Right cardiac atrium (tissue), 5 donors: ENCODE measurements at places on chromosomes 6 and 20.

DNA sequence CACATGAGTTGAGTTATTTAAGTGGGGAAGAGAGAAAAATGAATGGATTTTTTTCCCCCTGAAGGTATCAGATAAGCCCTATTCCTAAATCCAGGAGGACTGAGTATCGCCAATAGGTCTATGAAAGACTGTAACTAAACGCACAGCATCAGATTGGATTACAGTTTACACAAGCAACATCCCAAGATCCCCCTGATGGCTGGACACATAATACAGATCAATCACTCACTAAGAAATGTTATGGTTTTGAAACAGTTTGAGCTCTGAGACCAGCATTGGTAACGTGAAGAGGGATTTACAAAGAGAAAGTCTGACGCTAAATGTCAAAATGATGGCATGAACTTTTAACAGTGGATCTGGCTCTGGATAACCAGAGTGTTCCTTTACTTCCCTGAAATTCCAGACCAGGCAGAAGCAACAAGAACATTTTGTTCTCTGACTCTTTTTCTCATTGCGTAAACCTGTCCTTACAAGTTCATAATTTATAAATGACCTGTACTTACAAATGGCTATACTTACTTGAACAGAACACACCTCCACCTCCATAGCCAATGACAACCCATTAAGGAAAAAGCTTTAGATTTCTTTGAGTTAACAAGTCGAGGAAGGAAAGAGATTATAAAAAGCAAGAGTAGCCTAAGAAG, 131.8 kb upstream of the BEND3 start:
- DNase-seq = no peak

- no peak for DNase-seq
Measured at GRCh38 chr6:28490205-28490890, 25.2 kb downstream of the GPX6 start.

- DNase-seq = no peak
Measured at GRCh38 chr6:35085359-35086281, 55.5 kb downstream of the TCP11 start.

- DNase-seq = no peak
Measured at GRCh38 chr6:113359155-113360140, 497.7 kb upstream of the MARCKS start.

GRCh38 chr20:46993465-46994095, 98.9 kb downstream of the EYA2 start:
- DNase-seq = no peak

DNA sequence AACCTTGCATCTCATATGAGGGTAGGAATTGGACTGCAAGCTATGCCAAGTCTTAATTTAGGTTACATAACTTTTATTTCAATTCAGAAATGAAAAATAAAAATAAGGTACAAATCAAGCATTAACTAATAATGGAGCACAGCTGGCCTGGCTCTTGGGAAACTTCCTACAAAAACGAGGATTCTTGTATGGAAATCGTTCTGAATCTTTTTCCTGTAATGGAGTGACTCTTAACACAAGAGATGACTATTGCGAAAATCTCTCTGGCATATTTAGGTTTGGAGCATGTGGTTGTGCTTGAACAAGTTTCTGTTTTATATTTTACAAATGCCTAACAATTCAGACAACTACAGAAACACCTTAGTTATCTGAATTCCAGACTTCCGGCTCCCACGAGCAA, 34.0 kb upstream of the PI16 start:
- no peak for DNase-seq

- no peak for DNase-seq
Measured at GRCh38 chr20:34375977-34376430, 12.9 kb downstream of the ITCH start.

GRCh38 chr6:112957536-112957916, 610.4 kb downstream of the RFPL4B start:
- no peak for DNase-seq

DNA sequence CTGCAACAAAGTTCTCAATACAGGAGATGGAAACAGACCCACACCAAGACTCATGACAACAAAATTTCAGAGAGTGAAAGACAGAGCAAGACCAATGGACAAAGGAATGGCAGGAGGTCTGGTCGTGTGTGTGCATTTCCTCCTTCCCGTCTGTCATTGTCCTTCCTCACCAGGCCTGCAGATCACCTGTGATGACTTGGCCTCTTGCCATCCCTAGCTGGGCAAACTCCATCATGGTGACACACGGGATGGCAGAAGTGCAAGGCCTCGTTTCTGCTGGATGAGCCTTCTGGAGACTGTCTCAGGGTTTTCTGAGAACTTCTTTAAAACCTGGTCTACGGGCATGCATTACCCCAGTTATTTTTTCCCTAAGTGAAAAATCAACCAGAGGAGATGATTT, 49.2 kb downstream of the RPP21 start:
- DNase-seq = no peak

DNA sequence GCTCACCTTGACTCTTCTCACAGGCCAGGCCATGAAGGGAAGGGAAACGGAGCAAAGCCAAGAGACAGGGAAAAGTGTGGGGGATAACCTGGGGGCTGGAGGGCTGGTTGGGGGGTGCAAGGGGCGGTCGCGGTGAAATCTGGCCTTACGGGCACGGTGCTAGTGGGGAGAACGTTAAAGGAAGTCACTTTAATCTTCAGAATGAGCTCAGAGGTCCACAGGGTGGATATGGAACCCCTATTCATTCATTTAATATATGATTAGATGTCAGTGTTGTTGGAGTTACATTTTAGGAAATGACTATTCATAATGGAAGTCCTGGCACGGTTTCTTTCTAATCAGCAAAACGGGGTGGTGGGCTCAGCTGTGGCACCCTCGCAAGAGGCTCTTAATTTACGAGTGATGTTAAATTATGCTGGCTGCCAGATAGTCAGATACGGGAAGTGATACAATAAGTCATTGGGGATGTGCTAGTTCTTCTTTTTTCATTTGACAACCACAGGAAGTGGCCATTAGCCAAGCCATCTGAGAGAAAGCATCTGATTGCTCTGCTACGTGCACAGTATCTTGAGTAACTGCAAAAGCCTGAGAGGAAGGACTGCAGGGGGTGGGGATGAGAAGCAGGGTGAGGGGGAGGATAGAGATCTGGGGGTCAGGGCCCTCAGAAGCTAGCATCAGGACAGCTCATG, 253.0 kb downstream of the QKI start:
- no peak for DNase-seq

- DNase-seq = no peak
Measured at GRCh38 chr6:34511214-34511914, 44.8 kb downstream of the SPDEF start.

GRCh38 chr6:169890049-169890448, 138.6 kb downstream of the ERMARD start:
- no peak for DNase-seq

DNA sequence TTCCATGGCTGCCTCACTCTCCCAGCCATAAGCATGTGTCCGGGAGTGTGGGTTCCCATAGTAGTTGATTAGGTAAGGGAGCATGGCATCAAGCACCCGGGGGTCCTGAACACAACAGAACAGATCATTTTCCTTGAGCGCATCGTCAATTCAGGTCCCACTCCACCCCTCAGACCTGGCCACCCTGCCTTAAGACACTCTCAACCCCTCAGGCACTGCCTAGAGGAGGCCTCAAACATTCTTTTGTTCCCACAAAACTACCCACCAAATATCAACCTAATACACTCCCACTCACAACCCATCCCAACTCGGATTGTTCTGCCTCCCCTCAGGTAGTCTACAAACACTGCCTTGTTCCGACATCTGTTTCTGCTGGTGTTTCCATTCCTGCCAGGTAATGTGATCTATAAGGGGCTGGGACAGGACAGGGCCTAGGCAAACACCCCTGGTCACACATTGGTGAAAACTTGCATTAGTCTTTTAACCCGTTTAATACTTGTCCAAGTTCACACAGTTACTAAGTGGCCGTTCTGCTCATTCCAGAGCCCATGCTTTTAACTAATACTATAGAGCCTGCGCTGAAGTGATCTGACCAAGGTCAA, 1.4 kb downstream of the NFS1 start:
- no peak for DNase-seq

DNA sequence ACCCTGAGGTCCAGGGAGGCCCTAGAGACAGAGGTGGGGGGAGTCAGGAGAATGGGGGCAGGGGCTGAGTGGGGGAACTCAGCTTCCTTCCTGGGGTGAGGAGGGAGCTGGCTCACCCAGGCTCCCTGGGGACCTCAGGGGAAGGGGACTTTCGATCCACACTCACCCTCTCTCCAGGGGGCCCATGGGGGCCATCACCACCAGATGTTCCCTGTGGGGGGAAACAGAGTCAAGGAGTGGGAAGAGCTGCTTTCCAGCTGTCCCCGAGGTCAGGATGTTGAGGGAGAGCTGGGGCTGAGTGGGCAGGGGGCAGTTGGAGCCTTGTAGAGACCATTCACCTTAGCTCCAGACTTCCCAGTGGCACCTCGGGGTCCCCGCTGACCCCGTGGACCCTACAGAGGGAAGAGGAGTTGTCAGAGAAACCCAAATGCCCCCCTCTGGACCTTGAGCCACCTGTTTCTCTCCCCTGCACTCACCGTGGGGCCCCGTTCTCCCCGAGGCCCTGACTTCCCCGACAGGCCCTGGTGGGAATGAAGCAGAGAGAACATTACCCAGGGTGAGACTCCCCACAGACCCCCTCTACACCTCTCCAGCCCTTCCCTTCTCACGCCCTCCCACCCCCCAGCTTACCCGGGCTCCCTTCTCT, 18.6 kb downstream of the COL11A2 start:
- DNase-seq = peak; percentile 11

GRCh38 chr6:68738039-68738438, 103.0 kb downstream of the ADGRB3 start:
- no peak for DNase-seq

DNA sequence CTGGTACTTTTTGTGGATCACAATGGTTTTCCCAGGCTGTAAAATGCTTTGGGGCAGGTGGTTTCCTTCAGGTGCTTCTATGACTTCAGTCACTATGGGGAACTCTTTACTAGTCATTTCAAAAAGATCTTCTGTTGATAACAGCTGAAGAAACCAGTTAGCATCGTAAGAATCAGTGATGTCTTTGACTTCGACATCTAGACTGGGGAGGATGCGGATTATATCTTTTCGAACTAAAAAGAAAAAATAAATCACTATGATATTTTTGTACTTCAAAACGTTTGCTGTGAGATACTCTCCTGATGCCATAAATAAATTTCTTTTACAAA, 87.2 kb downstream of the THEMIS start:
- no peak for DNase-seq

DNA sequence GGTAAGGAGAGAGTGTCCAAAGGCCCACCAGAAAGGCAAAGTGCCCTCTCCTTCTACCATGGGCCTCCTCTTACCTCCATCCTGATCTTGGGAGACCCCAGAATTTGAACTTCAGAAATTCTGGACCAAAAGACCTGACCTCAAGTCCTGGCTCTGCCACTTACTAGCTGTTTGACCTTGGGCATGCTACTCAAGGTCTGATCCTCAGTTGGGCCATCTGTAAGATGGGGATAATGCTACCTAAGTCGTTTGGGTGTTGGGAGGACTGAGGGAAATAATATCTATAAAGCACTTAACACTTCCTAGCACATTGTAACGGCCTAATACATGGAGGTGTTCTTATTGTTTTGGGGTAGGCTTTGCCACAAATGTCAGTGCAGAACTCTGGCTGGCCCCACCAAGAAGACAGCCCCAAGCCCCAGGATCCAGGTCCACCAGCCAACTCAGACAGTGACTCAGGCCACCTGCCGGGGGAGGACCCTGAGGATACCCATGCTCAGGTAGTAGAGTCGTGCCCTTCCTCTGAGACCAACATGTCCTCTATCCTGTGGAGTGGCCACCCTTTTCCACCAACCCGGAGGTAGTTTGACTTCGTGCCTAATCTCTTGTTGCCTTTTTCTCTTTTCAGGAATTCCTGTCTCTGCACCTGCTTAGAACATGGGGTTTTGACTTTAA, 2.7 kb downstream of the PRICKLE4 start:
- peak; percentile 44 for DNase-seq

DNA sequence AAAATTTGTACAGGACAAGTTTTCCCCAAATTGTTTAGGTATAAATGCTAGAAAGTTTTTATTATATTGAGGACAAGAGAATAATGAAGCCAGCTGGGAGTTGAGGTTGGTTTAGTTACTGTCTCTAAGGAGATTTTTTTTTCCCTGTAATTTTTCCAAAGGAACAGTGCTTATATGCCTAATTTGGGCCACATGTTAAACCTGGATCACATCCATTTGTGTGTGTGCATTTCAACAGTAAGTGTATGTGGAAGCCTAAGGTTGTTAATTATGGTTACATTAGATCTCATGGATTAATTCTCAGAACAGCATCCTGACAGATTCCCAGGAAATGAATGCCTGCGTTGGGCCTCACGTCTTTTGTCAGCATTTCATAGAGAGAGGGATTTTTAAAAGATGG, 4.5 kb downstream of the IGF2R start:
- no peak for DNase-seq

DNA sequence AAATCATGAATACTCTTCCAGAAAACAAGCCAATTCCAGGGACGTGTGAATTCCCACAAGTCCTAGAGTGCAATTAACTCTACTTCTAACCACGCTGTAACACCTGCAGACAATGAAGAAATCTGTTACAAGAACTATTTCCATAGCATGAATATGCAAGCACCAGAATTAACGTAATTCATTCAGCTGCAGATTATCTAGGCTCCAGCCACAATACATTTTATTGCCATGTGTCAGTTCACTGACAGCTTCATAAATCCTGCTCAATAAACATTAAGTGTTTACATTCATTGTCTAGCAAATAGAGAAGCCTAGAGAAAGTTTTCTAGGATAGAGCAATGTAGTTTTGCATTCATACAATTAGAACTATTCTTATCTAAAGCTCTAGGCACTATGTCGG, 1348.5 kb downstream of the GRIK2 start:
- DNase-seq = no peak

DNA sequence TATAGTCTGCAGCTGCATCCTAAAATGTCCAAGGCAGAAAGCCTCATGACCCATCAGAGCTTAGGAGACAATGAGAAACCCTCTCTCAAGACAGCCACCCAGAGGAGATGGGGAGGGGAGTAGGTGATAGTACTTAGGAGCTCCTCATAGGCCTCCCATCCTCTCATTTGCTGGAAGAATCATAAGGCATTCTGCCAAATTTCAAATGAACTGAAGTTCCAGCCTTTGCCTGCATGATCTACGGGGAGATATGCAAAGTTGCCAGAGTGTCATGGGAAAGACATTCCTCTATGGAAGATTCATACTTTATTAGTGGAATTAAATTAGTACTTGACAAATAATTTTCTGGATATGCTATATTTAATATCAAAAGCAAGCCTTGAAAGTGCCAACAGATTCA, 194.1 kb upstream of the GJE1 start:
- no peak for DNase-seq

GRCh38 chr6:26088344-26088743, 1.1 kb downstream of the HFE start:
- DNase-seq = no peak
